ENCODE measurements at places on chromosomes 3 and 15.

GRCh38 chr3:122612696-122613095 is 35.2 kb downstream of the PARP15 start:
- DNase-seq = no peak

GRCh38 chr3:61724183-61724582 is 162.8 kb downstream of the PTPRG start:
- DNase-seq = no peak

GRCh38 chr3:172869368-172869771 is 118.8 kb downstream of the ECT2 start:
- no peak for DNase-seq

GRCh38 chr15:46709460-46710083 is 1007.7 kb upstream of the SEMA6D start:
- DNase-seq = no peak

- DNase-seq = no peak
Observed at GRCh38 chr3:133570139-133570936, 3.1 kb upstream of the CDV3 start.

DNA sequence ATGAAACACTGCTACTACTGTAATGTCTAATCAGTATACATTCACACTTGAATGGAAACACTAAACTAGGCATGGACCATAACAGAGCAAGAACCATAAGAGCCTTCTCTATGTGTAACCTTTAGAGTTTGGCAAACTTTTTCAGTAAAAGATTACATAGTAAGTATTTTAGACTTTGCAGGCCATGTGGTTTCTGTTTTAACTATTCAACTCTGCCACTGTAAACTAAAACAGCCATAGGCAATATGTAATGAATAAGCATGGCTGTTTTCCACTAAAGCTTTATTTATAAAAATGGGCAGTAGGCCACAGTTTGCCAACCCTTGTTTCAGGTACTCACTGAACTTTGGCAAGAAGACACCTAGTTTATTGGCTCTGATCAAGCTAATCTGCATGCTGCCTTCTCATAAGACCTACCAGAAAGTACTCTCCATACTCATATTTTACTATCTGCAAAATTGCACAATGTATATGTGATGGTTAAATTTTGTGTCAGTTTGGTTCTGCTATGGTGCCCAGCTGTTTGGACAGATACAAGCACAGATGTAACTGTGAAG is 46.0 kb downstream of the UACA start:
- no peak for DNase-seq

GRCh38 chr3:45751537-45752242 is 44.6 kb downstream of the SLC6A20 start:
- DNase-seq = no peak

DNA sequence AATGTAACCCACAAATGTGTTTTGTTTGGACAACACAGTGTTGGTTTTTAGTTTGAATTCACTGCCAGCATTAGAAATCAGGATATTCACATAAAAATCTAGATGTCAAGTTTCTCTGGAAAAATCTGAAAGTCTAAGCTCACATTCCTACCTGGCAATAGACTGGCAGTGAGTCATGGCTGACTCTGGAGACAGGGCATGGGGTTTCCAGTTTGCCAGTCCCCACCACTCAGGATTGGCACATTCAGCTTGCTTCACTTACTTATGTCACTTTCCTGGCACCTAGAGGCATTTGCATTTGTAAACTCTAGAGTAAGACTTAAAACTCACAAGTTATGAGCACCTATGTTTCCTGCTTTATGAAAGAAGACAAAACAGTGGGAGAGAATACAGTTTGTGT is 19.1 kb upstream of the SEC61A1 start:
- DNase-seq = no peak

DNA sequence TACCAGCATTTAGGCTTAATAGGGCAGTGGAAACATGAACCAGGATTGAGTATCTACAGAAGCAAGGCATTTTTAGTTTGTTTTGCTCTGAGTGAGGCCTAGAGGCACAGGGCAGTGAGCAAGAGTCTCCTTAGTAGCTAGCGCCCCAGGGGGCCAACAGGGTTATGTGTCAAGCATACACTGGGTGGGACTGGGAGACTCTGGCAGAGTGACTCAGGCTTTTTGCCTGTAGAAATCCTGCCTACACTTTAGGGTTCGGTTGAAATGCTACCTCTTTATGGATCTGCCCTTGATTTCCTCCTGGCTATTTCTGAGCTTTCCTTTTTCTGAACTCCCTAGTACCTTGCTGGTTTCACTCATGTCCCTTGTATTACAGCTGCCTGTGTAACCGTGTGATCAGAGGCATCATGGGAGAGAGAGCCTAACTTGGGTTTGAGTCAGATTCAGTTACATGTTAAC is 72.2 kb downstream of the TOP2B start:
- no peak for DNase-seq

DNA sequence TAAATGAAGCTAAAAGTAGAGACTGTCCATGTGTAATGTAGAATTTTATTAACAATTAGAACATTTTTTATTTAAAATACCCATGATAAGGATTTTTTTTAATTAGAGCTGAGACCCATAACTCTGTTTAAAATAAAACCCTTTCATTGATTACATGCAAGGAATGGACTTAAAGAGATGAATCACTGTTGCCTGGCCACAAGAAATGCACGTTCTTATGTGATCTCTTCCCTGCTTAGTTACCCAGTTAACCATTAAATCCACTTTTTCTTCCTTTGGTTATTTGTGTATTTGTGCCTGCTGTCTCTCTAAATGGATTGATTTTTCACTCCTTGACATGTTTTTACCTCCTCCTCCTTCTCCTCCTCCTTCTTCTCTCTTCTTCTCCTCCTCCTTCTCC is 83.3 kb upstream of the SLITRK3 start:
- no peak for DNase-seq

GRCh38 chr3:49656541-49657112 is 17.5 kb upstream of the APEH start:
- DNase-seq = no peak

DNA sequence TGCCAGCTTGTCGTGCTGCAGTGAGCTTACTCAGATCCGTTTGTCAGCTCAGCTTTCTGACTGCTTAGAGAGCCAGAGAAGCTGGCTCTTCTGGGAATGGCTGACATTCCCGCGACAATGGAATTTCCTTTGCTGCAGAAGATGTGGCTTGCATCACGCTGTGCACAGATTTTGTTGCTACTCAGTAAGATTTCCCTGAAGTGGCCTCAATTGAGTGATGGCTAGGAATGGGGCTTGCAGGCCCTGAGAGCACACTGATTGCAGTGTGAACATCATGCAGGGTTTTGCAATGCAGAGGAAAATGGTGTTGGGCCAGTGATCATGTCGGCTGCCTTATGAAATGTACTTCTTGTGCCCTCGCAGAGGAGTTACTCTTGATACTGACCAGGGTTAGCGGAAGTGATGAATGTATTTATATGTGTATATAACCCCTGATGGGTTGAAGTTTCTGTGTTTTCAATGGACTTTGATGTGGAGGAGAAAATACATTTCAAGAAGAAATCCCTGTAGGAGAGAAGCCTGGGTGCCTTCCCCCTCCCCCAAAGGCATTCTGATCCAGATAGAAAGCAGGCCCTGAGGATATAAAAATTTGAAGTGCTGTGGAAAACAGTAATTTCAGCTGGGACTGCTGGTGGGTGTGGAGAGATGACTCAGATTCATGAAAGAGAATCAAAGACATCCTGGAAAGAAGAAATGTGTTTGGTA is 102.5 kb upstream of the PDZRN3 start:
- DNase-seq = no peak

GRCh38 chr3:22216601-22217000 is 465.6 kb upstream of the ZNF385D start:
- DNase-seq = no peak

- DNase-seq = no peak
Observed at GRCh38 chr3:86388820-86389219, 602.1 kb downstream of the VGLL3 start.

DNA sequence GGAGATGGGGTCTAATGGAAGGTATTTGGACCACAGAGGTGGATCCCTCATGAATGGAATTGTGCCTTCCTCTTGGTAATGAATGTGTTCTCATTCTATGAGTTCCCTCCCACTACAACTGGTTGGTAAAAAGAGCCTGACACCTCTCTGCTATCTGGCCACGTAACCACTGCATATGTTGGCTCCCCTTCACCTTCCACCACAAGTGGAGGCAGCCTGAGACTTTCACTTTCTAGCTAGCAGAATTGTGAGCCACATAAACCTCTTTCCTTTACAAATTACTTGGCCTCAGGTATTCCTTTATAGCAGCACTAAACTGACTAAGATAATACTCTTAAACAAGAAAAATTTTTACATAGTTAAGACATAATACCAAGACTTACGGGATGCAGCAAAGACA is 155.3 kb downstream of the NR1I2 start:
- peak; percentile 27 for DNase-seq

DNA sequence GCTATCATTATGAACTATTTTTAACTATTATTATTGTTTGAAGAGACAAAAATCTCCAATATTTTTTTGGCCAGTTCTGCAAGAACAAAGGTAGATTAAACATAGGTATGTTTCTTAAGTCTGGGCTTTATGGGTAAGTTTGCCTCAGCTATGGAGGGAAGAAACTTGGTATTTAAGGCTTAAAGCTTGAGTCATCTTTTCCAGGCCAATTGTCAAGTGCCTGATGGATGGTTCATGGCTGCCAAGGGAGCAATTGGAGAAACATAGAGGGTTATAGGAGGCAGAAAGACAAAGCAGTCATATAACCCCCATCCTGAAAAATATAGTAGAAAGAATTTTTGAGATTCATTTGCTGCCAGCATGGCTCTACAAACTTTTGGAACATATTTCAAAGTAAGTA is 7.2 kb upstream of the STAC start:
- DNase-seq = no peak

DNA sequence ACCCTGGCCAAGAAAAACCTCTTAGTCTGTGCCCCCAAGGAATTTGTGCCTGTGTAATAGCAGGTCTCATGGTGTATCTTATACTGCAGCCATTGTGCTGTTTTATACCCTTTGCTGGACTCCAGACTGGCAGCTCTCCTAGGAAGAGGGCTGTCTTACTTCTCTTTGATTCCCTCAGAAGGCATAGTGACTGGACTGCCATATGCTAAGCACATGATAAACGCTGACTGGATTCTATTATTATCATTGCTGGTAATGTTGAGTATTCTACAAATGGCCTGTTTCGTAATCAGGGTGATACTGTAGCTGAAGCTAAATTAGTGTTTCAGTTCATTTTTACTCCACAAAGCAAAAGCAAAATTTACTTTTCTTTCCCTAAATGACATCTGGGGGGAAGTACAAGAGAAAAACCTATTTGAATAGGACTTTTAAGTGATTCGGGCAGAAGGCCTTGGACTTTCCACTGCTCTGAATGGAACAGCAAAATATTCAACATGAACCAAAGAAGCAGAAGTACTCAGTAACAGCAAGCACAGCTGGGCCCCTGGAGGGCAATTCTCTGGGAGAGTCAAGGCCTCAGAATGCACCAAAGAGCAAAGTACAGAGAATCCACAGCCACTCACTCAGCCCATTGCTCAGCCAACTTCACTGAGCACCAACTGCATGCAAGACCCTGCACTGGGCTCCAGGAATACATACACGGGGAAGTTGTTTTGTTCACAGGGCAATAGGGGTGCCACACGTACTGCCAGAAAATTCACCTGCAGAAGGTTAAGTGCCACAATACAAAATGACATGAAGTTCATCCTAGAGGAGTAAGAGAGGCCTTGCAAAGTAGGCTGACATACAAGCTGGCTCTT is 7.9 kb upstream of the BCL2A1 start:
- no peak for DNase-seq

DNA sequence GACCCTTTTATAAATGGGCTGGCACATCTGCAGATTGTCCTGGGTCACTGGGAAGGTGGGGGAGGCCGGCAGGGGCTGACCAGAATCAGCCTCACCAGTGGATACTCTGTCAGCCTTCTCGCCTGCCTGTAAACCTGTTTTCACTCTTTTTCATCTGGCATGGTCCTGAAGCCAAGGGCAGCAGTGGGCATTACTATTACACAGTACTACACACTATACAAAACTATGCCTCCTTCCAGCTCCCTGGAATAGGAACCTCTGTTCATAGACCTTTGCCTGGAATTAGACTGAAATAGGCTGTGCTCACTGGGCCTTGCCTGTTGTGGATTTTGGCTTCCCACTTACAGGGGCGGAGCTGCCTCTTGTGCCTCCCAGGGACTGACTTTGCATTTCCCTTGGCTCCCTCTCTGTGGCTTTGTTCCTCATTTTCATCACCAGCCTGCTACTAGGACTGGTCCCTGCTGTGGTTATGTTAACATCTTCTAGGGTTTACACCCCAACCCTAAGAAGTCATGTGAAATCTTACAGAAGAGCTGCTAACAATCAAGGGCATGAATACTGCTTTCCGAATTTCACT is 120.7 kb downstream of the FNDC3B start:
- no peak for DNase-seq

- DNase-seq = no peak
Observed at GRCh38 chr15:31295658-31296057, 31.0 kb upstream of the KLF13 start.

GRCh38 chr3:184186184-184186901 is at the start of gene ABCF3:
ABCF3 (plus strand) TSS chr3:184186199; CDS start chr3:184186208, 9 bp downstream.
- no peak for DNase-seq

DNA sequence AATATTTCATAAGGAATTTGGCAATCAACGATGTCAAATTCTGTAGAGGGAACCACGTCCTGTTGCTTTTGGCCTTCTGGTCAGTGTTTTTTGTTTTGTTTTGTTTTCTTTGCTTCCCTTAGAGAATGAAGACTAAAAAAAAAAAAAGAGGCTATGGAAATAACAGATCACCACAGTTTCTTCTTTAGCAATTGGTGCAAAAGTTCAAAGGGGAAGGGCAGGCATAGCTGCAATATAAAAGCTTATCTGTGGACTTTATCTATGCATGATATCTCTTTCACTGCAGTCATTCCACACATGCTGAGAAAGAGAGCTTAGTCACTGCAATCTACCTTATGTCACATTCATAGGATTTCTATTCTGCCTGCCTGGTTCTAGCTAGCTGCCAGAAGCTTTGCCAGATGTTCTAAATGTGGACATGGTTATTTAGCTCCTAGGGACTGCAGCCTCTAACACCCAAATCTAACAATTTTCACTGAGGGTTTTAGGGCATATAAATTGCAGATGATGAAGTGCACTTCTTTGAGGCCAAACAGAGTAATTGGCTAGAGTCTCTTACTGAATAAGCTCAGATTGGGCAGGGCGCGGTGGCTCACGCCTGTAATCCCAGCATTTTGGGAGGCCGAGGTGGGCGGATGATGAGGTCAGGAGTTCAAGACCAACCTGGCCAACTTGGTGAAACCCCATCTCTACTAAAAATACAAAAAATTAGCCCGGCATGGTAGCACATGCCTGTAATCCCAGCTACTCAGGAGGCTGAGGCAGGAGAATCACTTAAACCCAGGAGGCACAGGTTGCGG is 637.2 kb downstream of the NTRK3 start:
- DNase-seq = no peak

DNA sequence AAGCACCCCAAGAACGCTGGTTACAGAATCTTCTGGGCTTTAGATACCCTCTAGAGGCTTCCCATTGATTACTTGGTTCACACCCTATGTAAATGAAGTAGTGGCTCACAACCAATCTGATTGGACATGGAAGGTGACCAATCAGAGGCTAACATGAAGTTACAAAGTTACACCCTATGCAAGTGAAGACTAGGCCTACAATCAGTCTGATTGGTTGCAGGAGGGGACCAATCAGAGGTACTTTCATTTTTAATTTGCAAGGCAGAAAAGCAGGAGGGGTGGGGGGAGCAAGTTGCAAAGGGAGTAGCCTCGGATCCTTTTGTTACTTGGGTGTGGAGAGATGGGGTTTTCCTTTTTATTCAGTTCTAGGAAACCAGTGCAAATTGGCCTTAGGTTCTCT is 11.1 kb upstream of the RTP2 start:
- DNase-seq = no peak

GRCh38 chr3:178152031-178152806 is 384.0 kb upstream of the KCNMB2 start:
- no peak for DNase-seq
